ENCODE measurements at places on chromosomes 6 and 20.

DNA sequence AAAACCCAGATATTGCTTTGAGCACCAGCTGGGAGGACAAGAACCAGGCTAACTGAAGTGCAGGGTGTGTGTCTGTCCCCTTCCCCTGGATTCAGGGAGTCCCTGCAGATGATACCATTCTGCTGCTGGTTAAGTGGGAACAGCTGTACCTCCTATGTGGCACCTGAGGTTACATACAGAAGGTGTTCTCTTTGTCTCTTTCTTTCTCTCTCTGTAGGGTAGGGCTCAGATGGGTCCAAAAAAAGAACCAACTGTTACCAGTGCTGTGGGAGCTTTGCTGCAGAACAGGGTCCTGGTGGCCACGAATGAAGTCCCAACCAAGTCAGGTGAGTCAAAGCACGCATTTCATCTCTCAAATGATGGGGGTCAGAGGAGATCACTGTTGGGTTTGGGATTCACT is 38.6 kb downstream of the ZC2HC1B start:
- no peak for DNase-seq

DNA sequence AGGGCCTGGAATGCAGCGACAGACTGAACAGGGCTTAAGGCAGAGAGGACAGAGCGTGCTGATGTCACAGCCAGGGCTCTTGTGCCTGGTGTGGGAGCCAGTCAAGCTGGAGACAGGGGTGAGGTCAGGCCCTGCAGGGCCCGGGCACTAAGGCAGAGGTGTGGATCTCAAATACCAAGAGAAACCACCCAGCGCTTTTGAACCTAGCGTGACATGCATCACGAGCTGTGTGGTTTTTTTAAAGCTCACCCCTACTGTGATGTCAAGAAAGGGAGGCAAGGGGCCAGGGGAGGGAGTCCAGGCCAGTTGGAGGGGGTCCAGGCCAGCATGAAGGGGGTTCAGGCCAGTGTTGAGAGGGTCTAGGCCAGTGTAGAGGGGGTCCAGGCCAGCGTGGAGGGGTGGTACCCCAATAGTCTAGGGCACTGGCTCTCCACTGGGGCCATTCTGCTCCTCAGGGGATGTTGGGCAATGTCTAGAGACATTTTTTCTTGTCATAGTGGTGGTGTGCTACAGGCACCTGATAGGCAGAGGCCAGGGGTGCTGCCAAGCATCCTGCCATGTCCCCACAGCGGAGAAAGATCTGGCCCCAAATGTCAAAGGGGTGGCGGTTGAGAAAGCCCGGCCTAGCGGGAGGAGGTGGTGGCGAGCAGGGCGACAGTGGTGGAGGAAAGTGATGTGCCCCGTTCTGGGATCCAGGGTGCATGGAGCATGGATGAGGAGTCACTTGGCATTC is 42.6 kb downstream of the RBM38 start:
- DNase-seq, result no peak

- DNase-seq, result no peak
These were observed 542 bp downstream of the FGD2 start for GRCh38 chr6:37005827-37006567.

- no peak for DNase-seq
These were observed 187.5 kb downstream of the MOXD1 start for GRCh38 chr6:132213732-132214131.

- DNase-seq, result no peak
These were observed 128.3 kb downstream of the UTRN start for GRCh38 chr6:144413418-144413817.

DNA sequence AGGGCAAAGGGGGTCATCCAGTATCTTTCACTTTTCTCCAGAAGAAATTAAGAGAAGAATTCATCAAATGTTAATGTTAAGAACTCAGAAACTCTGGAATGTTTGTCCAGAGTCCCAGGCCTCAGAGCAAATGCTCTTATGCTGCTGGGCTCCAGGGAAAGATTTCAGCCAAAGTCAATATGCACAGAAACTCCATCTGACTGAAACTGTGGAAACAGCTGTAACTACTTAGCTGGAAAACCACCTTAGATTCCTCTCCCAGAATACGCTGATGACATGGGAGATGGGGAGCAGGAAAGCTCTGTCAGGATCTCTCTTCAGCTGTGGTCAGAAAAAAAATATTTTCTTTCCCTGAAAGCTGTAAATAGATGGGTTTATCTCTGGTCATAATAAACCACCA is 559.6 kb downstream of the RFPL4B start:
- no peak for DNase-seq

DNA sequence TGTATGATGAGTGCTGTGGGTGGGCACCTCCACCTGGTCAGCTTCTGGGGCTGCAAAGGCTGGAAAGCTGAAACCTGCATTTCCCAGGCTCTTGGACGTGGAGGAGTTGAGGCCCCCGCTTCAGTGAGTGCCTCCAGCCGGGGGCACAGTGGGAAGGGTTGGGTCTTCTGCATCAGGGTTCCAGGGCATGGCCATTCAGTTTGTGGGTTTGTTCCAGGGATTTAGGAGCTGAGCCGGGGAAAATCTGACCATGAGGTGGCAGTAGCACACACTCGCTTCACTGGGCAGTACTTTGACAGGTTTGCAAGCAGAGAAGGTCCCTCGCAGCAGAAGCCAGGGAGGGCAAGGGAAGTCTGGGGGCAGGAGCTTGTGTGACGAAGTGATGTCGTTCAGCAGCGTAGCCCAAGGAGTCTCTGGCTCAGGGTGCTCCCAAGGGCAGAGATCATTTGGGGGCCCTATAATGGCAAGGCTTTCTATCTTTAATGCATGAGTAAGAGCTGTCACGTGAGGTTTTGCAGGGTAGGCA is 69.5 kb upstream of the SULF2 start:
- no peak for DNase-seq

DNA sequence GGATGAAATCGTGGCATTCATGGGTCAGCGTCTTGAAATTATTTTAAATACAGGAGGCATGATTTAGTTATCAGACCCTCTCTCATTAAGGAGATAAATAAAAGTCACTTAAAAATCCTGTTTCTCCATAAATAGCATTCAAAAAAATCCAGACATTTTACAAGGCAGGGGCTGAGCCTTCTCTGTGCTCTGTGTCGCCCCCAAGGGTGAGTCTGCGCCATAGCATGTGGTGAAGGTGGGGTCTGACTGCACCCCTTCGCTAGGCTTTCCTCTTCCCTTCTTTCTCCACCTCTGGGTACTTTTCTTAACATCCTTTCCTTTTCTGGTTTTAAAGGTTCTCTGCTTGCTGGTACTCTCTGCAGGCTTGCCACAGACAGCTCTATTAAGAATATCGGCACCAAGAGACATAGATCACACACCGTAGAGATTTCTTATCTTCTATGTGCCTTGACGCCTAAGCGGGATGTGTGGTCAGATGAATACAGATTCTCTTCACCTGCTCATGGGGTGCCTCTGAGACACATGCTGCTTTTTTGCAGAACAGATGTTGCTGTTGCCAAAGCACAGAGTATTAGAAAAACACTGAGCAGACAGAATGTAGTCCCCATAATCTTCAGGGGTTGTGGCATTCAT is 20.1 kb upstream of the FAM209A start:
- no peak for DNase-seq

DNA sequence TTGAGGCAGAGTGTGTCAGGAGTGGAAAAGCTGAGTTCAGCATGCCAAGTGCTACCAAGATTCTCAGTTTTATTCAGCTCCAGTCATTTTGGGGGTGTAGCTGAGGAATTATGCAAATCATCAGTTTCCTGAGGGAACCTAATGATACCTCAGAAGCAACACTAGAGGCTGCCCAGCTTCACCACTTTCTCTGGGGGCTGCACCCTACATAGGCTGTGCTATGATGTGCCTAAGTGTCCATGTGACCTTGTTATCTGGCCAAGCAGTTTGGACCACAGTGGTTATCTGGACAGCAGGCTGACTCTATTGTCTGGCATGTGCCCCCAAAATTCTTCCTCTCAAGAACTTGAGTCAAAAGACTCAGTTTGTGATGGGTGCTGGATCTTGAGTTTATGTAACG is 374.6 kb upstream of the SYNCRIP start:
- no peak for DNase-seq

GRCh38 chr20:6812530-6812929 is 45.0 kb downstream of the BMP2 start:
- no peak for DNase-seq

DNA sequence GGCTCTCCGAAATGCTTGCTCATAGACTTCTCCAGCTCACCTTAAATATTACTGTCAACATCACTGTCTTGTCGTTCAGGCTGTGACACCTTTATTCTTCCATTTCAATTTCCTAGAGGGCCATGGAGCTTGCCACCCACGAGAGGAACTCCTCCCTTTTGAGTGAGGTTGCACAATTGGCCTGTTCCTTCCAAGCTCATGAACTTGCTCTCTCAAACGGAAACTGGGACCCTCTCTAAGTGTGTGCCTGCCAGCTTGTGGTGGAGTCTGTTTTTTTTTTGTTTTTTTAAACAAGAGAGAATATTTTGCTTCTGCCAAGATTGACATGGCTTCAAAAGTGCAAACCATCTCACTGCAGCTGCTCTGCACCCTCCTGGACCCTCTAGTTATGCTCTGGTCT is 19.3 kb upstream of the IYD start:
- DNase-seq, result no peak

DNA sequence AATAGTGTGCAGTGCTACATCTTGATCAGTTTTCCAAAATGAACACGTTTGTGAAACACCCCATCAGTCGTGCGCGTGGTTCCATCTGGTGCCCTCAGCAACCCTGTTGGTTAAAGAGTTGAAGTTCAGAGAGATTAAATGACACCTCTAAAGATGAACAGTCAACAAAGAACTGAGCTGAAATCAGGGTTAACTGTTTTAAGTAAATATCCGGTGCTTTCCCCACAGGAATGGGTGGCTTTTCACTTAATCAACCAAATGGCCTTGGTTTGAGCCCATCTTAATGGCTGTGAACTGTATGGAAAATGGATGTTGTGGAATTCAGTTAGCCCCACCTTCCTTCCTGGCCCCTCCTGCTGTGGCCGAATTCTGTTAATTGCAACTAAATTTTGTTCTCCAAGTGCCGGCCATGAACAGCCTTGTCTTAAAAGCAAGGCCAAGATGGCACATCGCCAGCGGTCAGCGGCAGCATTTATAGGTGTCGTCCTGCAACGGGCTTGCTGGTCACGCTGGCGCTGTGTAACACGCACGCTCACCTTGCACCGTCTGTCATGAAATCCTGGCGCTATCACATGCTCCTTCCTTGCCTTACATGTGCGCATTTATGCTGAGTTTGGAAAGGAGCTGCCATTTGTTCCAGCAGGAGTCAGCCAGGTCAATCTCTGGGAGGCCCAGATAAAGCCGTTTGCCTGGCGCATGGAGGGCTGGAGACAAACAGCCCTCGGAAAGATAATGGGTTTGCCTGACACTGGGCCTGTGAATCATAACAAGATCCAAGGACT is 164.5 kb downstream of the ERMARD start:
- no peak for DNase-seq

Data from stimulated activated CD4-positive, alpha-beta T cell treated with anti-CD3 and anti-CD28 coated beads, TNF-alpha, amount 100 ng/mL, for 4 hours (primary cell).